Endothelial cell of umbilical vein (primary cell): ENCODE measurements at places on chromosomes 4 and X. TPM values are rescaled to one million over a fixed set of nuclear protein-coding genes. Genes with fewer than 3 reads are reported as not detected.

ZXDB gene
- 5.7 and 6.3 TPM in 2 replicates for polyA plus RNA-seq

CDS1 gene
- 0.01 TPM in 1 of 2 replicates, not detected in the other for polyA plus RNA-seq

NXF3 gene
- polyA plus RNA-seq, result not detected in 2 replicates

APLN gene
- 230 and 273 TPM in 2 replicates for polyA plus RNA-seq

KIT gene
- polyA plus RNA-seq, result 12.0 and 19.8 TPM in 2 replicates

MAP3K15 gene
- 0.01 and 0.03 TPM in 2 replicates for polyA plus RNA-seq

USP17L17 gene
- not detected in 2 replicates for polyA plus RNA-seq

GRID2 gene
- not detected in 2 replicates for polyA plus RNA-seq

FDCSP gene
- not detected in 2 replicates for polyA plus RNA-seq

WFS1 gene
- polyA plus RNA-seq, result 70.0 and 82.0 TPM in 2 replicates

SH3TC1 gene
- polyA plus RNA-seq, result 96.5 and 115 TPM in 2 replicates

SHOX gene
- not detected in 2 replicates for polyA plus RNA-seq

USP9X gene
- polyA plus RNA-seq, result 10.8 and 13.7 TPM in 2 replicates

MAGEB4 gene
- not detected in 2 replicates for polyA plus RNA-seq

PF4V1 gene
- not detected in 2 replicates for polyA plus RNA-seq

UTP14A gene
- 4.7 and 6.5 TPM in 2 replicates for polyA plus RNA-seq

CT45A2 gene
- polyA plus RNA-seq, result not detected in 2 replicates

CACNA1F gene
- polyA plus RNA-seq, result not detected in 2 replicates

PDE6B gene
- 0.77 and 0.78 TPM in 2 replicates for polyA plus RNA-seq

BTK gene
- polyA plus RNA-seq, result 0.11 and 0.21 TPM in 2 replicates

FHDC1 gene
- 0.03 and 0.06 TPM in 2 replicates for polyA plus RNA-seq

CXorf65 gene
- not detected in 2 replicates for polyA plus RNA-seq

ALB gene
- polyA plus RNA-seq, result not detected in 2 replicates

GATA1 gene
- not detected in 2 replicates for polyA plus RNA-seq

PCDH11X gene
- polyA plus RNA-seq, result not detected in 2 replicates

KCNE5 gene
- 0.15 and 0.27 TPM in 2 replicates for polyA plus RNA-seq

SUPT20HL1 gene
- not detected in 2 replicates for polyA plus RNA-seq

PCDH19 gene
- 1.1 and 1.2 TPM in 2 replicates for polyA plus RNA-seq

MAGED4 gene
- polyA plus RNA-seq, result 5.0 and 7.7 TPM in 2 replicates

SOD3 gene
- not detected in 2 replicates for polyA plus RNA-seq

NWD2 gene
- not detected in 2 replicates for polyA plus RNA-seq

NXF2 gene
- polyA plus RNA-seq, result not detected in 2 replicates

GPR173 gene
- 9.2 and 12.7 TPM in 2 replicates for polyA plus RNA-seq

NEIL3 gene
- polyA plus RNA-seq, result 3.2 and 3.7 TPM in 2 replicates

LRP2BP gene
- polyA plus RNA-seq, result 0.16 and 0.18 TPM in 2 replicates

GUCY2F gene
- polyA plus RNA-seq, result 0.01 TPM in 1 of 2 replicates, not detected in the other

NAAA gene
- polyA plus RNA-seq, result 20.2 and 24.4 TPM in 2 replicates

ANOS1 gene
- 0.60 and 0.87 TPM in 2 replicates for polyA plus RNA-seq

AASDH gene
- polyA plus RNA-seq, result 4.2 and 4.5 TPM in 2 replicates

TREX2 gene
- polyA plus RNA-seq, result 0.99 and 1.9 TPM in 2 replicates

ADH1B gene
- polyA plus RNA-seq, result not detected in 2 replicates

TMPRSS11F gene
- polyA plus RNA-seq, result not detected in 2 replicates

GPAT3 gene
- polyA plus RNA-seq, result 0.21 and 0.36 TPM in 2 replicates

SLITRK4 gene
- polyA plus RNA-seq, result 0.04 TPM in 1 of 2 replicates, not detected in the other

AGTR2 gene
- not detected in 2 replicates for polyA plus RNA-seq

TLL1 gene
- polyA plus RNA-seq, result 0.25 and 0.41 TPM in 2 replicates

BMX gene
- 42.9 and 49.8 TPM in 2 replicates for polyA plus RNA-seq

GYPB gene
- polyA plus RNA-seq, result not detected in 2 replicates

F11 gene
- not detected in 2 replicates for polyA plus RNA-seq

MCF2 gene
- not detected in 2 replicates for polyA plus RNA-seq

HPSE gene
- 3.5 and 3.7 TPM in 2 replicates for polyA plus RNA-seq

POU3F4 gene
- not detected in 2 replicates for polyA plus RNA-seq

TCEAL2 gene
- not detected in 2 replicates for polyA plus RNA-seq

FAM184B gene
- not detected in 2 replicates for polyA plus RNA-seq

SSX2B gene
- not detected in 2 replicates for polyA plus RNA-seq

LNX1 gene
- 0.49 and 0.72 TPM in 2 replicates for polyA plus RNA-seq

AFF2 gene
- 0.03 TPM in 1 of 2 replicates, not detected in the other for polyA plus RNA-seq

RGN gene
- 0.27 and 0.58 TPM in 2 replicates for polyA plus RNA-seq

TCEAL5 gene
- not detected in 2 replicates for polyA plus RNA-seq

NLGN4X gene
- 0.03 TPM in 2 replicates for polyA plus RNA-seq
